ENCODE measurements at places on chromosomes 1 and 21. TPM values are rescaled to one million over a fixed set of nuclear protein-coding genes. Genes with fewer than 3 reads are reported as not detected.

MIXL1 gene
- not detected for total RNA-seq

FAM110D gene
- total RNA-seq = 0.07 TPM

TMEM51 gene
- total RNA-seq = 0.15 TPM

KCNJ15 gene
- 0.96 TPM for total RNA-seq

SLAMF9 gene
- total RNA-seq = not detected

IKBKE gene
- 8.6 TPM for total RNA-seq

AADACL4 gene
- not detected for total RNA-seq

ANGPTL3 gene
- total RNA-seq = not detected

AMY2B gene
- 4.1 TPM for total RNA-seq

CATSPERE gene
- total RNA-seq = 0.17 TPM

ARF1 gene
- total RNA-seq = 358 TPM

GRCh38 chr21:15604413-15604812 is 125.4 kb upstream of the USP25 start:
- H3K27ac ChIP-seq = no peak overlapping the region
- H3K27me3 ChIP-seq = peaks cover 9% of the 10 kb centered on the region
- no peaks in the 10 kb centered on the region for H3K4me1 ChIP-seq
- DNase-seq = no peak
- H3K4me3 ChIP-seq = no peak overlapping the region

GRCh38 chr1:215636258-215636965 is 69.3 kb downstream of the KCTD3 start:
- no peaks in the 10 kb centered on the region for H3K36me3 ChIP-seq
- no peak overlapping the region for H3K4me3 ChIP-seq
- no peak overlapping the region for H3K27ac ChIP-seq
- DNase-seq = no peak
- H3K4me1 ChIP-seq = no peaks in the 10 kb centered on the region

- H3K4me1 ChIP-seq = peaks cover 22% of the 10 kb centered on the region
- H3K27ac ChIP-seq = no peak overlapping the region
- no peaks in the 10 kb centered on the region for H3K36me3 ChIP-seq
- H3K4me3 ChIP-seq = no peak overlapping the region
- no peaks in the 10 kb centered on the region for H3K27me3 ChIP-seq
Observed at GRCh38 chr21:14569868-14570267, 23.8 kb upstream of the SAMSN1 start.

- H3K27me3 ChIP-seq = no peaks in the 10 kb centered on the region
- no peak overlapping the region for H3K27ac ChIP-seq
- H3K4me1 ChIP-seq = peaks cover 21% of the 10 kb centered on the region
- H3K4me3 ChIP-seq = no peak overlapping the region
- H3K36me3 ChIP-seq = no peaks in the 10 kb centered on the region
Observed at GRCh38 chr1:234619071-234619480, 9.1 kb upstream of the IRF2BP2 start.

DNA sequence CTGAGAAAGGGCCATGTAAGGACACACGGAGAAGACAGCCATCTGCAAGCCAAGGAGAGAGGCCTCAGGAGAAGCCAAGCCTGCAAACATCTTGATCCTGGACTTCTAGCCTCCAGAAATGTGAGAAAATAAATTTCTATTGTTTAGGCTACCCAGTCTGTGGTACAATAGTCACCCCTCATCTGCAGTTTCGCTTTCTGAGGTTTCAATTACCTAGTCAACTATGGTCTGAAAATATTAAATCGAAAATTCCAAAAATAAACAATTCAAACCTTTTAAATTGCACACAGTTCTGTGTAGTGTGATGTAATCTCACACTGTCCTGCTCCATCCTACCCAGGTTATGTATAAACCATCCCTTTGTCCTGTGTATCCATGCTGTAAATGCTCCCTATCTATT is 52.6 kb downstream of the ZNF644 start:
- H3K36me3 ChIP-seq = peaks cover 28% of the 10 kb centered on the region
- H3K27me3 ChIP-seq = no peaks in the 10 kb centered on the region
- H3K4me3 ChIP-seq = no peak overlapping the region
- no peak overlapping the region for H3K27ac ChIP-seq
- no peak for DNase-seq
- H3K4me1 ChIP-seq = peaks cover 38% of the 10 kb centered on the region

DNA sequence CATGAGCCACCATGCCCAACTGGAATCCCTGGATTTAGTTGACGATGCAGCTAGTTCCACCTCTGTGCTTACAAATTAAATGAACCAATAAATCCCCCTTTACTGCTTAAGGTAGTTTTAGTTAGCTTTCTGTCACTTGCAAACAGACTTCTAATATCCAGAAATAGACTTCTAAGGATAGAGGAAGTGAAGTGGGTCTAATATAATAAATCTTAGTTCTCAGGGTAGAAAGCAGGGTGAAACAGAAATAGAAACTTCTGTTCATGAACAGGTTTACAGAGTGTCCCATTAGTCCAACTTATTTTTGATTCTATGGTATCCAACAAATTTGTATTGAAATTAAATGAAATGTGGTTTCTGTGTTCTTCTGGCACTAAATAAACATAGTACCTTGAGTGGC is 20.1 kb downstream of the BCAS2 start:
- no peak for DNase-seq
- H3K36me3 ChIP-seq = peaks cover 20% of the 10 kb centered on the region
- no peaks in the 10 kb centered on the region for H3K4me1 ChIP-seq
- H3K27ac ChIP-seq = no peak overlapping the region
- no peaks in the 10 kb centered on the region for H3K27me3 ChIP-seq
- H3K4me3 ChIP-seq = no peak overlapping the region

- no peak overlapping the region for H3K4me3 ChIP-seq
- no peak overlapping the region for H3K27ac ChIP-seq
- H3K36me3 ChIP-seq = peaks cover 8% of the 10 kb centered on the region
Observed at GRCh38 chr1:53957194-53957818, 11.2 kb downstream of the LRRC42 start.

- DNase-seq = no peak
- no peak overlapping the region for H3K27ac ChIP-seq
- H3K4me1 ChIP-seq = peaks cover 3% of the 10 kb centered on the region
- no peaks in the 10 kb centered on the region for H3K36me3 ChIP-seq
- no peaks in the 10 kb centered on the region for H3K27me3 ChIP-seq
- no peak overlapping the region for H3K4me3 ChIP-seq
Observed at GRCh38 chr1:160952129-160952510, 2.5 kb downstream of the ITLN2 start.

DNA sequence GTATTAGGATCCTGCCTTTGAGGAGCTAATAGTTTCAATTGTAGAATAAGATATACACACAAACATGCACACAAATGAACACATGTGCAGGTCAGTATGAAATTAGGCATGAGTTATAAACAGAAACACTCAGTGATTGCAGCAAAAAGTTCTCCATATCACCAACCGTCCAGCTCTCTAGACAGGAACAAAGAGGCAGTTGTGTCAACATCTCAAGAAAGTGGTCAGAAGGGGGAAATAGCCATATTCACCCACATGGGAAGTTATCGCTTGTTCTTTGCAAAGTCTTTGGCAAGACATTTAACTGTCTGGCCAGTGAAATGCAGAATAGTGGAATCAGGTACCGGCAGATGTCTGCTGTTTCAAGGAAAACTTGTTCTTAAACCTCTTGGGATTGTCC is 29.4 kb upstream of the PIGC start:
- DNase-seq = no peak
- no peak overlapping the region for H3K27ac ChIP-seq
- no peaks in the 10 kb centered on the region for H3K36me3 ChIP-seq

GRCh38 chr21:44872323-44872648 is 1.2 kb downstream of the PTTG1IP start:
- H3K27ac ChIP-seq = peak overlapping the region; percentile 82
- peaks cover 3% of the 10 kb centered on the region for H3K36me3 ChIP-seq
- no peaks in the 10 kb centered on the region for H3K27me3 ChIP-seq
- DNase-seq = no peak

DNA sequence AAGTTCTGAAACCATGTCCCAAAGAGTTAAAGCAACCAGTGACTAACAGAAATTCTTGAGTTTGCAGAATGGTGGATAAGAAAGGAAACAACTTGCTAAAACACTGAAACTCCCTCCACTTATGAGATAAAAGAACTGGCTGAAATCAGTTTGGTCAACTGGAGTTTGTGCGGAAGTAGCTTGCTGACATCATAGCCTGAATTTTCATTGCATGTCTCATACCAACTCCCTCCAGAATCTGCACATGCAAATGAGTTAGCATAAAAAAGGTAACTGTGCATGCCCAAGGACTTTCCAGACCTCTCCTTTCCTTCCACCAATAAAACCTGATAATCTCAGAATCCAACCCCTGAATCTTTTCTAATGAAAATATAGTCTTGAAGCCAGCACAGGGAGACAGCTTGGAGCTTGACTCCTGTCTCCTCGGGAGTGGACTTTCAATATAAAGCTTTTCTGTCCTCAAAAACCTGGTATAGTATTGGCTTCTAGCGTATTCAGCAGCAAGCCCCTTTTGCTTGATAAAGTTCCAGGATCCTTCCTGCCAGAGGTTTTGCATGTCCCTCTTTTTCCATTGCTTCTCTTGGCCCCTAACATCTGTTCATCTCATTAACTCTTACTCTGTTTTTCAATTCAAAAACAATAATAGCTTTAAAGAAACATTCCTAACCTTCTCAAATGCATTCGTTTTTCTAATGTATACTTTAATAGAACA is 785.8 kb upstream of the ADGRL4 start:
- H3K36me3 ChIP-seq = no peaks in the 10 kb centered on the region
- no peak overlapping the region for H3K4me3 ChIP-seq
- H3K27ac ChIP-seq = no peak overlapping the region
- DNase-seq = no peak

GRCh38 chr21:42155045-42155855 is 63.7 kb upstream of the ABCG1 start:
- no peaks in the 10 kb centered on the region for H3K36me3 ChIP-seq
- no peak overlapping the region for H3K4me3 ChIP-seq
- no peak overlapping the region for H3K27ac ChIP-seq
- H3K27me3 ChIP-seq = peaks cover 1% of the 10 kb centered on the region

- no peak for DNase-seq
- no peaks in the 10 kb centered on the region for H3K27me3 ChIP-seq
- no peak overlapping the region for H3K4me3 ChIP-seq
- H3K27ac ChIP-seq = no peak overlapping the region
- H3K4me1 ChIP-seq = no peaks in the 10 kb centered on the region
- H3K36me3 ChIP-seq = no peaks in the 10 kb centered on the region
Observed at GRCh38 chr1:7648761-7649384, 122.2 kb upstream of the VAMP3 start.

DNA sequence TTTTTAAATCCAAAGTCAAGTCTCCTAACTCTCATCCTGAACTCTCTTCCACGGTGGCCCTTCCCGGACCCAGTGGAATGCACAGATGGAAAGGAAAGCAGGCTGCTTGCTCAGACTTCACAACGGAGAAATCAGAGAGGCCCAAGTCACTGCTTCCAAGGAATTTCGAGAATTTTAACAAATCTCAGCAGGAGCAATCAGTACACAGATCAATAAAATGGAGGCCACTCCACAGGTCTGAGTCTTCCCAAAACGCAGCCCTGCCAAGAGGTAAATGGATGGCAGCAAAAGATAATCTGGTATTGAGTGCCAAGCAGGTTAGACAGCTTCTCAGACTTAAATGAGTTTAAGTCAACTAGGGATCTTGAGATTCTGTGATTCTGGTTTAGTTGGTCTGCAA is 81.1 kb upstream of the TIAM1 start:
- no peak overlapping the region for H3K4me3 ChIP-seq
- DNase-seq = no peak
- H3K4me1 ChIP-seq = peaks cover 21% of the 10 kb centered on the region

GRCh38 chr1:227753999-227754711 is 18.9 kb downstream of the SNAP47 start:
- H3K27ac ChIP-seq = no peak overlapping the region
- no peak for DNase-seq
- H3K36me3 ChIP-seq = peaks cover 20% of the 10 kb centered on the region
- H3K4me3 ChIP-seq = no peak overlapping the region

GRCh38 chr1:25979210-25979609 is 18.7 kb downstream of the PAFAH2 start:
- H3K27me3 ChIP-seq = no peaks in the 10 kb centered on the region
- H3K4me3 ChIP-seq = no peak overlapping the region
- no peak for DNase-seq

DNA sequence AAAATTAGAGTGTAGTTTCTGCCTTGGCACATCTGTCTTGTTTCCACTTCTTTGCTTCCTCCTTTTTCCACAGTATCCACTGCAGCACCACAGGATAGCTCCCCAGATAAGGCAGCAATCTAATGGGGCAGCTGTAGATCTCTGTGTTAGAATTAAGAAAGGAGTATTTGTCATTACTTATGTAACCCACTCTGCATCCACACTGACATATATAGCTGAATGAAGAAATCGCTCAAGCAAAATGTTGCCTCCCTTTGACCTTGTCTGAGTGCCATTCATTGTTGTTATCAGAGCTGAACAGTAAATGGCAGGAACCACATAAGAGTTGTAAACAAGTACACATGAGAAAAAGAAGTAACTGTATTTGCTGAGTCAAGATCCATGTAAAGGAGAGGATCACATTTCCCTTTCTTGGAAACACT is 45.9 kb upstream of the DPH5 start:
- peaks cover 44% of the 10 kb centered on the region for H3K4me1 ChIP-seq
- DNase-seq = no peak
- no peaks in the 10 kb centered on the region for H3K27me3 ChIP-seq

DNA sequence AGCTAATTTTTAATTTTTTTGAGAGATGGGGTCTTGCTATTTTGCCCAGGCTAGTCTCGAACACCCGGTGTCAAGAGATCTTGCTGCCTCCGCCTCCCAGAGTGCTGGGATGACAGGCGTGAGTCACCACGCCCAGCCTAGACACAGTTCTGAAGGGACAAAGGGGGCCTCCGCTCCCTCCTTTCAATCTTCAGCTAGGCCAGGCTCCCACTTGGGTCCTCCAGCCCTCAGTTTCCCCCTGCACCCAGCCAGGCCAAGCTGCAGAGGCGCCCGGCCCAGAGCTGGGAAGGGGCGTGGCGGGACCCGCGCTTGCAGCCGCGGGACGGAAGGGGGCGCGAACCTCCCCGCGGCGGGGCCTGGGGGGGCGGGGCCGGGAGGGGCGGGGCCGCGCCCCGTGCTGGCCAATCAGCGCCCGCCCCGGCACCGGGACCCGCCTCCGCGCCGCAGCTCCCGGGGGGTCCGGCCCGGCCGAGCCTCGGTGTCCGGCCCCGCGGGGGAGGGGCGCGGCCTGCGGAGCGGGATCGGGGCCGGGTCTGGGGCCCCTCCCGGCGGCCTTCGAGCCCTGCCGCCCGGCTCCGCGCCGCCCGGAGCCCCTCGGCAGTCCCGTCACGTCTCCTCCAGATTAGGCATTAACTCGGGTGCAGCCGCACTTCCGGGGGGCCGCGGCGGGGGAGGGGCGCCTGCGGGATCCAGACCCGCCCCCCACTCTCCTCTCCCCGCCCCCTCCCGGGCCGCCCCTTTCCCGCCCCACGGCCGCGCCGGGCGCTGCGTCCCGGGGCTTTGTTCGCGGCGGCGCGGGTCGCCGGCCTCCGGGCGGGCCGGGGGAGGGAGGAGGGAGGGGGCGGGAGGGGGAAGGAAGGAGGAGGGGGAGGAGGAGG is 559 bp upstream of the AGRN start:
- peaks cover 2% of the 10 kb centered on the region for H3K36me3 ChIP-seq
- H3K27me3 ChIP-seq = peaks cover 4% of the 10 kb centered on the region
- H3K4me1 ChIP-seq = peaks cover 16% of the 10 kb centered on the region

GRCh38 chr1:223788746-223789415 is 56.9 kb downstream of the TP53BP2 start:
- H3K27me3 ChIP-seq = no peaks in the 10 kb centered on the region
- no peak overlapping the region for H3K4me3 ChIP-seq
- DNase-seq = no peak
- H3K4me1 ChIP-seq = no peaks in the 10 kb centered on the region
- H3K27ac ChIP-seq = no peak overlapping the region
- H3K36me3 ChIP-seq = peaks cover 16% of the 10 kb centered on the region

- peaks cover 6% of the 10 kb centered on the region for H3K36me3 ChIP-seq
- peaks cover 17% of the 10 kb centered on the region for H3K4me1 ChIP-seq
- DNase-seq = peak; percentile 66
- no peak overlapping the region for H3K4me3 ChIP-seq
- no peaks in the 10 kb centered on the region for H3K27me3 ChIP-seq
Observed at GRCh38 chr1:26697978-26698849, 2.4 kb downstream of the ARID1A start.
